Activated CD8-positive, alpha-beta memory T cell treated with anti-CD3 and anti-CD28 coated beads for 4 hours (primary cell): ENCODE measurements at places on chromosomes 12 and 14.
A peak's percentile ranks its signal among the peaks of the same experiment; 100 is the strongest.

GRCh38 chr14:44477953-44478352 lies 29.1 kb downstream of the FSCB start:
- DNase-seq = no peak

DNA sequence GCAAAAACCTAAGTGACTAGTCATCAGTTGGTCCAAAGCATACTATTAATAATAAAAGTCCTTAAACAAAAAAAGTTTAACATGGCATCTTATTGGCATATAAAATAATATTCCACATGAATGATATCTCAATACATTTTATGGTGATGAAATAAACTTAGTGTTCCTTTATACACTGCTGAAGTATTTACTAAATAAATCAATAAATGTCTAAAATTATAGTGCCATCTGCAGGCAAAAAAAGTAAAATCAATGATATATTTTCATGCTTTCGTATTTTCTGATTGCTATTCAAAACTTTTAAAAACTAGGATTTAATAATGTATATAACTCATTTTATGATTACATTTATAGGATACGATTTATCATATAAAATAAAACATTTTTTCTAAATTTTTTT lies 30.5 kb downstream of the PUS7L start:
- DNase-seq = no peak

DNA sequence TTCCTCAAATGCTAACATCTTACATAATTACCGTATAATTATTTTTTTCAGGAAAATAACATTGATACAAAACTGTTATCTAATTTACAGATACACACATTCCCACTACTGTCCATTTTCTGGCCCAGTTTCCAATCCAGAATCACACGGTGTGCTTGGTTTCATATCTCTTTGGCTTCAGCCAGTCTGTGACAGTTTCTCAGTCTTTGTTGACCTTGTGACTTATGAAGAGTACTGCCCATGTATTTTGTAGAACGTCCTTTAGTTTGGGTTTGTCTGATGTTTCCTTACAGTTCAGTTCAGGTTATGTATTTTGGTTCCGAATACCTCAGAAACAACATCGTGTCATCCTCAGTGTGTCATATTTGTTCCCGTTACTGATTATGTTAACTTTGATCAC lies 16.2 kb downstream of the RXYLT1 start:
- DNase-seq = no peak

GRCh38 chr14:34714320-34715126 lies at the start of gene CFL2:
CFL2 (minus strand) TSS chr14:34714593; CDS start chr14:34714540, 53 bp downstream.
- DNase-seq = peak; percentile 61

- DNase-seq = no peak
These were observed 34.7 kb downstream of the FBXL14 start for GRCh38 chr12:1559676-1560091.
